ENCODE measurements at places on chromosomes 4 and X. TPM values are rescaled to one million over a fixed set of nuclear protein-coding genes. Genes with fewer than 3 reads are reported as not detected.

PCYT1B gene
- total RNA-seq = 24.7 TPM

TEX13B gene
- not detected for total RNA-seq

EGFL6 gene
- total RNA-seq = 0.16 TPM

CFAP99 gene
- total RNA-seq = not detected

BEND2 gene
- not detected for total RNA-seq

NXF3 gene
- not detected for total RNA-seq

EFHC2 gene
- not detected for total RNA-seq

PAK3 gene
- not detected for total RNA-seq

EVC2 gene
- not detected for total RNA-seq

SLC6A14 gene
- 0.12 TPM for total RNA-seq

DNA sequence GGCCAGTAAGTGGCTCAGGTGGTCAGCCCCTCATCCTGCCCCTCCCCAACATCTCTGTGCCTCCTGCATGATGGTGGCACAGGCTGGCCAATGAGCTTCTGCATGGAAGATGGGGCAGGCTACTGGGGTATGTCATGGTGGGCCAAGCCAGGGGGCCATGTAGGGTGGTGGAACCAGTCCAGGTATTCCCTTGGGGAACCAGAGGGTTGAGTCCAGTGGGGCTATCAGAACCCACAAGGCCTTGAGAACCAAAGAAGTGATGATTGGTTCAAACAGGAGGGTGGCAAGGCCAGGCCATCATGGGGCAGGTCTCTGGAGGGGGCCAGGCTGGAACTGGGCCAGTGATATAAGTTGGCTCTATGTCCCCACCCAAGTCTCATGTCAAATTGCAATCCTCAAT, 18.8 kb upstream of the PPP2R2C start:
- no peak for DNase-seq

DNA sequence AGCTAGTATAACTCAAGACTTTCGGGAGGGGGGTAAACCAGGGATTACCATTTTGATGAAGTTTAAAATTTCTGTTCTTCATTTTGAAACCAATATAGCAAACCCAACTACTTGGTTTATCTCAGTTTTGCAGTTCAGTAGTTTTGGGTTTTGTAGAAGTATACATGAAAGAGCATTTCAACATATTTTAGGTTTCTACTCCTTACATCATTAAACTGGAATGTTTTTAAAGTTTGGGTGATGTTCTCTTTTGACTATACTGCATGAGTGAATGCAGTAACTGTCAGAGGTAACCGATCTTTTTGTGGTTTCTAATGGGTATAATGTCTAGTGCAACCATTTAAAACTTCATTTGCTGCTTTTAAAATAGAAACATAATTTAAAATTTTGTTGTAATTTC, 248.3 kb upstream of the MAD2L1 start:
- no peak for DNase-seq

- no peak for DNase-seq
Observed at GRCh38 chr4:176794151-176794550, 1.4 kb upstream of the VEGFC start.

DNA sequence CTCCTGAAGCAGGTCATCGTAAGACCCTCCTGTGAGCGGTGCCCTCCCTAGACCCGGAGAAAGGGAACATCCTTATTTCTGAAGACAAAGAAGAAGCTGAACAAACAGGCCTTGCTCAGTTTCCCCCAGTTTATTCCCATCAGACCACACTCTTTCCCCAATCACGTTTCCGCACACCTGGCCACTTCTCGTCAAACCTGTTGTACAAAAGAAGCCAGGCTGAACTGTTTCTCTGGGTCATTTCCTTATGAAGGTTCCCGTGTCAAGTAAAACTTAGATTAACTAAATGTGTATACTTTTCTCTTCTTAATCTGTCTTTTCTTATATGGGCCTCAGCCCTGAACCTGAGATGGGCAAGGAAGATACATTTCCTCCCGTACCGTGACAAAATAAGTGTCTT, 111.6 kb upstream of the ENPP6 start:
- no peak for DNase-seq

DNA sequence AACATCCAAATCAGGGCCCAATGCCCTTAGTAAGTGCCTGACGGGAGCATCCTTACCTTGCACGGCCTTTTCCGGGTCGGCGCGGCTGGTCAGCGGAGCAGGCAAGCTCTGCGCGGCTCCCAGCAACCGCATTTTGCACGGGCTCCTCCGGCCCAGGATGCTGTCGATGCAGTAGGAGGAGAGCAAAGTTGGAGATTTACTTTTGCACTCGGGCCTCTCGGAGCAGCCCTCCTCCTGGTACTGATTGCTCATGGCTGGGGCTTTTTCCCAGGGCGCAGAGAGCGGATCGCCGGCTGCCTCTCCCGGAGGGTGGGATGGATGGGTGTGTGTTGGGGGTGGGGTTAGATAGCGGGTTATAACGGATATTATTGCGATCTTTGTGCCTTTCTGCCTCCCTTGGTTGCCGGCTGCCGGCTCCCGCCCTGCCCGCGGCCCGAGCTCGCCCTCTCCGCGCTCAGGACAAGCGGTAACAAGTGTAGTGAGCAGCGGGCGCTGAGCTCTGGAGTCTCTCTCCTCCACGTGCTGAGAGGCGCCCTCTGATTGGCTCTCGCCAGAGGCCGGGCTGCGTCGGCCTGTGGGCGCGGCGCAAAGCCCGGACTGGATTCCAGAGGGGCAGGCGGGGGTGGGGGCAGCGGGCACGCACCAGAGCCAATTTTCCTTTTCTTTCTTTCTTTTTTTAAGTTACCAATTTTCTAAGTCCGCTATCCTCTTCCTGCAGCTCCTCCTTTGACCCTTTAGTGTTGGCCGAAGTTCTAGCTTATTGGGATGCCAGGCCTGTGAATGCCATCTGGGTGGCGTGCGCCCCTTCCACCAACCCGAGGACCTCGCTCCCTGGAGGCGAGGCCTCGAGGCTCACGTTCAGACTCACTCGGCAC, at the start of gene ARX:
Gene ARX, minus strand, starts transcription at position 480 of the 875 bp plus-strand sequence. Its CDS starts 228 bp downstream, at position 252.
- DNase-seq = peak; percentile 67

- no peak for DNase-seq
Observed at GRCh38 chr4:56078866-56079265, 130.1 kb downstream of the CEP135 start.

DNA sequence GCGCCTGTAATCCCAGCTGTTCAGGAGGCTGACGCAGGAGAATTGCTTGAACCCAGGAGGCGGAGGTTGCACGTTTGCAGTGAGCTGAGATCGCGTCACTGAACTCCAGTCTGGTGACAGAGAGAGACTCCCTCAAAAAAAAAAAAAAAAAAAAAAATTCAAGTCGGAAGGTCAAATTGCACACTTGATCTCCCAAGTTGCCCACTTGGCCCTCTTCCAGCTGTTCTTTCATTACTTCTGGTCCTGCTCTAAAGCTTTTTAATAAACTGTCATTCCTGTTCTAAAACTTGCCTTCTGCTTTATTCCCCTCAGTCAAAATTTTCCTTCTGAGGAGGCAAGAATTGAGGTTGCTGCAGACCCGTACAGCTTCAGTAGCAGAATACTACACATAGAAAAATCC, 2358.0 kb downstream of the ARAP2 start:
- DNase-seq = no peak

DNA sequence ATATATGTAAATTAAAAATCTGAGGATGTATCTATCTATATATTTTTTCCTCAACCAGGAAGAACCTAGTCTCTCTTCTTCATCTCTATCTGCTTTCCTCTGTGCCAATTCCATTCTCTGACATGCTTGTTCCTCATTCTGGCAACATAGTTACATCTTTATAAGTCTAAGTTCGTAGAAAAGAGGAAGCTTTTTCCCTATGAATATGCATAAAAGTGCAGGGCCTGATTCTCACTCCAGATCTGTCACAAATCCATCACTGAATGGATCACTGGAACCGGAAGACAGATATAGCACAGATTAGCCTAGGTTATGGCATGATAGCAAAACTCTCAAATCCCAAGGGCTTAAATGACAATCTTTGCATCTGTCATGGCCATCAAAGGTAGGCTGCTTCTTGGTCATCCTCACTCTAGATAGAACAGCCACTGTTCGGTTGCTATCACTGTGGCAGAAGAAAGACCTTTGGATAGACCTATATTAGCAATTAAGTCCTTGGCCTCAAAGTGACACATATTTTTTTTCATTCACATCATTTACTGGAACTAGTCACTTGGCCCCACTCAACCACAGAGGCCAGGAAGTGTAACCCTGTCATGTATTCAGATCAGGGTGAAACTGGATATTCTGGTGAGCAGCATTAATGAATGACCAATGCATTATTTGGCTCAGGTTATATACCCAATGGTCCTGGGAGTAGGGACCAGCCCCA, 22.2 kb downstream of the DTHD1 start:
- DNase-seq = no peak

GRCh38 chrX:125378205-125378604, 58.5 kb downstream of the TEX13C start:
- DNase-seq = peak; percentile 1

- DNase-seq = no peak
Observed at GRCh38 chr4:55973650-55974049, 24.9 kb downstream of the CEP135 start.

DNA sequence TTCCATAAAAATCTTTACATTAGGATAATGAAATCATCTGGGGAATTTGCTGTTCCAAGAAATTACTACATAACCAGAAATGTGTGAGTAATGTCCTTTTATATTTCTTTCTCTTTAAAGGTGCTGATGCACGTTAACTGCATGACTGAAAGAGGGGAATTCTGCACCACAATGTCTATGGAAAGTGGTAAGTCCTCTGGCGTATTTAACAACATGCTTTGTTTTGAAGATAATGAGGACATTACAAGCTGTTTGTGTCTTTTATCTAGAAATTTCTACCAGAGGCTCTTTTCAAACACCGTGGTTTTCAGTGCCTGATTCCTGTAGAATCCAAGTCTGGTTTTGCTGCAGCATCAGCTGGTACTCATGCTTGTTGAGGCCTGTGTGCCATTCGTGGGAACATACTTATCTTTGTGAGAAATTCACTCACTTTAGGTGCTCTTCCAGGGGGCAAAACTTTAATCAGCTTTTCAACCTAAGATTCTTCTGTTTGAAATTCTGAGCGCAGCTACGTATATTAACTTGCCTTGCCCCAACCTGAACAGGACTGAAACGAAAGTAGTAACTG, 257.2 kb downstream of the PDHA2 start:
- no peak for DNase-seq

- DNase-seq = no peak
Observed at GRCh38 chr4:7813674-7814073, 126.0 kb downstream of the AFAP1 start.
